ENCODE measurements at places on chromosomes 16 and 17. TPM values are rescaled to one million over a fixed set of nuclear protein-coding genes. Genes with fewer than 3 reads are reported as not detected.

DNA sequence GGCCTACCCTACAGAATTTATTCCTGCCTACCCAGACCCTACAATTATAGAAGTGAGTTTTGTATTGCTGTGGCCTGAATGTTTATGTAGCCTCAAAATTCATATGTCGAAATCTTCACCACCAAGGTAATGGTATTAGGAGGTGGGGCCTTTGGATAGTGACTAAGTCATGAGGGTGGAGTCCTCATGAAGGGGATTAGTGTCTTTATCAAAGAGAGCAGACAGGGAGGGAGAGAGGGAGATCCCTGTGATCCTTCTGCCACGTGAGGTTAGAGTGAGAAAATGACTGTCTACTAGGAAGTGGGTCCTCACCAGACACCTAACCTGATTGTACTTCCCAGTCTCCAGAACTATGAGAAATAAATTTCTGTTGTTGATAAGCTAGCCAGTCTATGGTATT is 981 bp upstream of the DUXB start:
- DNase-seq, result no peak

FLCN gene
- polyA plus RNA-seq, result 14.2 TPM

- DNase-seq, result no peak
Observed at GRCh38 chr16:57191056-57191571, 5.0 kb downstream of the RSPRY1 start.

GRCh38 chr17:65173284-65173793 is 36.2 kb downstream of the RGS9 start:
- DNase-seq, result no peak

DNA sequence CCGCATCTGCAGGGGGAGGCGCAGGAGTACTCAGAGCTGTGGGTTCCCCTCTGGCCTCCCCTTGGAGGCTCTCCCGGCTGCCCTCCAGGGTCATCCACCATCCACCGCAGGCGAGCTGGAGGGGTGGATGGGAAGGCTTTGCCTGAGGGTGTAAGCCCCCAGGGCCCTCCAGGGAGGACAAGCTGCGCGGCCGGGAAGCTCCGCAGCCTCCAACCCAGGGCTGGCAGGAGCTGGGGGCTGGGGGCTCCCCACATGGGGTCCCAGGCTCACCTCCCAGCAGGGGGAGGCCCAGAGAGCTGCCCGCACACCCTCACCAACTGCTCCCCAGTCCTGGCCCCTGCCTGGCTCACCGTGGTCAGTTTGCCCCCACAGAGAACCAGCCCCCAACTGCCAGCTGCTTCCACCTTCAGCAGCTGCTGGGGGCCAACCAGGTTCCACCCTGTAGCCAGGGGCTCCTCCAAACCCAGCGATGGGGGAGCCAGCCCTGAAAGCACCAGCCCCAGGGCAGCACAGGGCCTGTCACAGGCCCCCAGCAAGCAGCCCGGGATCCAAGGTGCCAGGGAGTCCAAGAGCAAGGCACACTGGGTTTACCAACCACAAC is 19.8 kb upstream of the CHMP6 start:
- no peak for DNase-seq

HOXB7 gene
- polyA plus RNA-seq, result 49.6 TPM

SPATA32 gene
- not detected for polyA plus RNA-seq

DNA sequence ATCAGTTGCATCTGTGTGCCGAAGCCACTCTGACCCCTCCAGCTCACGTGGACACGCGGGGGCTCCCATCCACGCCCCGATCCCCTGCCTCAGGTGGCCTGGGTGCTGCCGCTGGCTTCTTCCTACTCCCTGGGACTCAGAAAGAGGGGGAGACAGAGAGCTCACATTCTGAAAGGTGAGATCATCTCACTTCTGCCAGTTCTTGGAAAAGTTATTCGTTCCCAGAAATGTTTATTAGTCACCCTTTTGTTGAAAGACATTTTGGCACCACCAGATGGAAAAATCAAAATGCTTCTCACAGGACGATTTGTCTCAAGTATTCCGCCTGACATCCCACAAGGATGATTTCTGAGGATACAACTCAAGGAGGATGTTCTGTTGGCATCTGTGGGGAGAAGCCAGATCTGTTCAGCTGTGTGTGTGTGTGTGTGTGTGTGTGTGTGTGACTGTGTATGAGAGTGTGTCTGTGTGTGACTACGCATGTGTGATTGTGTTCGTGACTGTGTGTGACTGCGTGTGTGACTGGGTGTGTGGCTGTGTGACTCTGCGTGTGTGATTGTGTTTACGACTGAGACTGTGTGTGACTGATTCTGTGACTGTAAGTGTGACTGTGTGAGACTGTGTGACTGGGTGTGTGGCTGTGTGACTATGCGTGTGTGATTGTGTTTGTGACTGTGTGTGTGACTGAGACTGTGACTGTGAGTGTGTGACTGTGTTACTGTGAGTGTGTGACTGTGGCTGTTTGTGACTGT is 207.3 kb downstream of the NTN1 start:
- no peak for DNase-seq

- no peak for DNase-seq
Observed at GRCh38 chr17:51097708-51098446, 22.8 kb downstream of the SPAG9 start.

GRCh38 chr16:61277849-61278248 is 758.4 kb downstream of the CDH8 start:
- no peak for DNase-seq

DNA sequence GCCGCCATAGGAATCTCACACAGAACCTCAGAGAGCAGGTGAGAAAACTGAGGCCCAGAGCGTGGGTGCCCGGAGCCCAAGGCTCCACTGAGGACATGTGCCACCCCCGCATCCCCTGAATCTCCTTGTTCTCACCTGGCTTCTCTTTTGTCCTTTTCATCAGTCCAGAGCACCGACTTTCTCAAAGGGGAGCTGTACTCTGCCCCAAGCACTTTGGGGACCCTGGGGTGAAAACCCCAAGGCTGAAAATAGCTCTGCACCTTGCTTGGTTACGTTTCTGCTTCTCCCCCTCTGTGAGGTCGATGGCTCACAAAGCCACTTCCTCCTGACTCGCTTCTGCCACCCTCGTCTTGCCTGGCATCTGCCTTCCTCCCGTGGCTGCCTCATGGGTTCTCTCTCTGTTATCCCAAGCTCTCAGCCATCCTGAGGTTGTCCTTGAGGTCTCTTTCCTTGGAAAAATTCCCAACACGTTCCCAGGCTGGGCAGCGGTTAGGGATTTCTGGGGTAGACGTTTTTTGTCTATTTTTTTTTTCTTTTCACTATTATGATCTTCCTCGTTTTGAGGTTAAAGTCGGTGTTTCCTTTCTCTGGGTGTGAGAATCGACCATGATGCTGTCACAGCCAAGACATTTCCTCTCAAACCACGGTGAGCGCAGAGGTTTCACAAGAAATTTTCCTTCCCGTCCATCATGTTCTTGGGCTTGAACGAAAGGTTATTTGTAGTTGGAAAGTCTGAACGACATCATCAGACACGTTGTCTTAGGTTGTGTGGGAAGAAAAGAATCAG is 37.2 kb downstream of the IRF8 start:
- no peak for DNase-seq

CSF3 gene
- polyA plus RNA-seq, result not detected

DNA sequence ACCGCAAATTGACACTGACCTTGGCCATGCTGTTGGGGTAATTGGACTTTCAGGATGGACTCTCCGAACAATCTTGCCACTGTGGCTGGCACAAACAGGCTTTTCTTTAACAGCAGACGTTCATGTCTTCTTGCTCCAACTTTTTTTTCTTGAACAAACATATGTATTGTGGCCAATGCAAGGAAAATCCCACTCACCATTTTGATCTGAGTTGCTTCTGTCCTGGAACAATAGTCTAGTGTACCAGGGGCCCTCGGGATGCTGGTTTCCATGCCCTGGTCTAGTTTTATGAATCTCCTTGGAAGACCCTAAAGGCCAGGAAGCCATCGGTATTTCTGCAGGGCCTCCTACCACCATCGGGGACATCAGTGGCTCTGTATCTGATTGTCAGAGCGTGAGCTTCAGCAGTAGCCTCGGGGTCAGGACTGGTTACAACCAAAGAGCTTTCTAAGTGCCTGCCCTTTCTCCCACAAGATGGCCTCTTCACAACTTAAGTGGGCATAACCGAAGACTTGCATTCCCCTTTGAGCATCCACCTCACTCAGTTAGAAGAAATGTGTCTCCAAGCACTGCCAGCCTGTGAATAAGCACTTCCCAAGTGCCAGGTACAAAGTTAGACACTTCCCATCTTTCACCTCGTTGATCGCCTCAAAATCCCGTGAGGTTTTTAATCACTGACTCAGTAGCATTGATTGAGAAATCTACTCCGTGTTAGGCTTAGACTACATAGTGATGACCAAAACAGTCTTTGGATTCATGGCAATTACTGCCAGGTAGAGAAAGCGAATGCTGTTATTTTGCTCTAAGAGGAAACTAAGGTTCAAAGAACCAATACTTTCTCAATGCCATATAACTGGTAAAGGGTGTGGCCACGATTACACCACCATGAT is 87.0 kb upstream of the TBX2 start:
- no peak for DNase-seq

DNA sequence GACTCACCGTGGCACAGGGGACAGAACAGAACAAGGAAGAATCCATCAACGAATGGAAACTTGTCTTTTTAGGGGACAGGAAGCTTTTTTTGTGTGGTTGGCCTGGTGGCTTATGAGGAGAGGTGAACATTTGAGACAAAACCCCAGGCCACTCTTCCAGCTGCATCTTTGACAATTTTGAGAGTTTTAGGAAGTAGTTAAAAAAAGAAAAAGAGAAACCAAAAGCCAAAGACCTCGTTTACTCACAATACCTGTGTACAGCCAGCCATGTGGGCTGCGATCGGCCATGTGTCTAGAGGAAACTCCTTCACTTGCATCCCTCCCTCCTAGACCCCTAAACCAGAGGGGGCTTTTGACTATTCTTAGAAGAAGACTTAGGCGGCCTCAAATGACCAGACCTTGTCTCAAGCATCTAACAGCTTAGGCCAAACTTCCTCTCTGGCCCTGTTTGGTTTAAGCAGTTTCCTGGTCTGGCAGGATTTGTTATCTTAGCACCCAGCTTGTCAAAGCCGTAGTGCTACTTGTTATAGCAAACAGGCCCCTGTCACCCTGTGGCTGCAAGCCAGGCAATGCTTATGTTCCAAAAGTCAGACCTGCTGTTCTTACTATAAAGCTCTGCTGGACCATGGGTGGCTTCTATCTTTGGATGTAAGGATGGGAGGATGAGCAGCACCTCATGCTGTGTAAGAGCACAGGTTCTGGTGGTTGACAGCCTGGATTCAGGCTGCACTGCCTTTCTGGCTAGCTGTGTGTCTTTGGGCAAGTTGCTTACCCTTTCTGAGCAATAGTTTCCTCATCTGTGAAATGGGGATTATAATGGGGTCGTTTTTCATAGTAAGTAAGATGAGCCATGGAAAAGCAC is 17.7 kb downstream of the KSR1 start:
- DNase-seq, result no peak

GRCh38 chr17:8145811-8146210 is 6.4 kb downstream of the PER1 start:
- no peak for DNase-seq

- DNase-seq, result no peak
Observed at GRCh38 chr16:3608069-3608468, 3.3 kb downstream of the SLX4 start.

GRCh38 chr16:13229039-13229438 is 327.6 kb downstream of the SHISA9 start:
- no peak for DNase-seq

- DNase-seq, result no peak
Observed at GRCh38 chr17:39643271-39643670, 6.3 kb downstream of the STARD3 start.

DNA sequence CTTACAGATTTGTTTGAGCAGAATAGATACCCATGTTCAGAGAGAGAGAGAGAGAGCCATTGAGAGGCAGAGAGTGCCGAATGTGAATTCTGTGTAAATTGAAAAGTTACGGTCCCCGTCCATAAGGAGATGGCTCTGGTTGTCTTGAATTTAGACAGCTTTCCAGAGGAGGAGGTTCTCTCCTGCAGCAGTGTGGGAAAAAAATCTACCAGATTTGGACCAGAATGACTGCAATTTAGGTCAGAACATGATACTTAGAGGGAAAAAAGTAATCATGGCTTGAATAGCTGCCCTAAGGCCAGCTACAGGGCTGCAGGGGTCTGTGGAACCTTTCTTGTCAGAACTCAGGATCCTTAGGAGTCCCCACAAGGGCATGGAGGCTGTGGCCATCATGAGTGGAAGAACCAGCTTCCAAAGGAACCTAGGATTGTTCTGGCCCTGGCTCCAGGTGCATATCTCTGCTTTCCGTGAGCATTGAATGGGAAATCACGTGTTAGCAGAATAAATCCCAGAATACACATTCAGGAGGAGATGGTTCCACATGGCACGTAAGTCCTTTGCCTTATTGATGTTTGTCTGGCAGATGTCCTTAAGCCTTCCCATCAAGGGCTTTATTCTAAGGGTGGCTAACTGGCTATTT is 13.0 kb downstream of the PITPNC1 start:
- no peak for DNase-seq

GRCh38 chr17:4786106-4786511 is at the start of gene VMO1:
Gene VMO1, minus strand, starts transcription at chr17:4786364. Its CDS starts 12 bp downstream, at chr17:4786352.
- peak; percentile 63 for DNase-seq

C17orf50 gene
- polyA plus RNA-seq, result 0.41 TPM

GRCh38 chr17:76138896-76139752 is 1.9 kb downstream of the FOXJ1 start:
- DNase-seq, result no peak

DNA sequence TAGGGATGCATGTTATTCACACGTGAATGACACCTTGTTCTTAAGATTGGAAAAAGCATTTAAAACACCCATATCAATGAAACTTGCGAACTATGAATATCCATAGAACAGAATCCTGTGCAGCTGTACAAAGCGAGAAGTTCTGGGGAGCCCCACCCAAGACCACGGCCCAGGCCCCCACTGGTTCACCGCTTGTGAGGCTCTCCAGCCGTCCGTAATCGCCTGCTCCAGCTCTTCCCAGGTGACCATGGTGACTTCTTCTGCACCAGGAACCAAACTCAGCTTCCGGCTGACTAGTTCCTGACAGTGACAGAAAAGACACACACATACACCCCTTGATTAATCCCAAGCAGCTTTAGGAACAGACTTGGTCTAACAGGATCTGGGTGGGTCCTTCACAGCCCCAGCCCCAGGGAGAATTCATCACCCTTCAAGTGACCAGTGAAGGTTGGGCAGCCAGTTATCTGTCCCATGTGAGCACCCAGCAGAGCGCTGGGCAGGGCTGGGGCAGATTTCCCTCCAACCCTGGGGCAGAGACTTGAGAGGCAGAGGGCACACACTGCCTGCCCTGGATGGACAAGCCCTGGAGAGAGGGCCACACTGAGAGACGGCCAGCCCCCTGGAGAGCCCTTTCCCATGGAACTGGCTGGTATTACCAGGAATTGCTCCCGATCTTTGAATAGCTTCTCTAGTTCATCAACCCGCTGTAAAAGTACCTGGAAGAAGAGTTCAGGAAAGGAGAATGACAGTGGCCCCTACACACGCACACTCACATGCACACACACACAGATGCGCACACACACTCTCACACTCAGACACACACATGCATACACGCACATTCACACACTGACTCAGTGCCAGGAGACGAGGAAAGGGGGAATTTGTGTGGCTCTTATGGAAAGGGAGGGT is 3.6 kb downstream of the QRICH2 start:
- DNase-seq, result no peak

Measured in kidney (tissue), 22 donors.